NCI-H2171 treated with DMSO at 0.1 percent for 48 hours (cell line): ENCODE measurements at places on chromosomes 3 and 15.

DNA sequence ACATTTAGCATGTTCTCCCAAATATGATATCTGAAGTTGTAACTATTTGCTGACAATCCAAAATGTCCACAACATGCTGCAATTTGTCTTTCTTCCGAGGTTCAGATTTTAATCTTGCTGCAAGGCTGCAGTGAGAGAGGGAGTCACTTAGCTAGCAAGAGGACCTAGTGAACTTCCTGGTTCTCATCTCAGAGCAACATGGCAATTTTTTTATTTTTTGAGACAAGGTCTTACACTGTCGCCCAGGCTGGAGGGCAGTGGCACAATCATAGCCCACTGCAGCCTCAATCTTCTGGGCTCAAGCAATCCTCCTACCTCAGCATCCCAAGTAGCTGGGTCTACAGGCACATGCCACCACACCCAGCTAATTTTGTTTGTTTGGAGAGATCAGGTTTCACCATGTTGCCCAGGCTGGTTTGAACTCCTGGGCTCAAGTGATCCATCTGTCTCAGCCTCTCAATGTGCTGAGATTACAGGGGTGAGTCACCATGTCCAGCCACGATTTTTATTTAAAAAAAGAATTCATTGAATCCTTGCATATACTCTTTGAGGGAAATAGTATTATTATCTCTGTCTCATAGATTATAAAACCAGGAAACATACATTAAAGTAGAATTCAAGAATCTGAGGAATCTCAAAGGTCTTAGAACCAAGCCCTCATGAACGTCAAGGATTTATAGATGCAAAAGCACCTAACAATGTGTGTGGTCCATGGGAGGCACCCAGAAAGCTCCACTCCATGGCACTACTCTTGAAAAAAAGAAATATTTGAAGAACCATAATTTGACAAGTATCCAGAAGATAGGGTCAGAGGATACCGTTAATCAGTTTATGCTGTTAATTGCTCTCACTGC is 9.1 kb downstream of the HDC start:
- peak; percentile 75 for DNase-seq

- DNase-seq, result no peak
These were observed 263.9 kb upstream of the LYSMD4 start for GRCh38 chr15:99997112-99997651.

DNA sequence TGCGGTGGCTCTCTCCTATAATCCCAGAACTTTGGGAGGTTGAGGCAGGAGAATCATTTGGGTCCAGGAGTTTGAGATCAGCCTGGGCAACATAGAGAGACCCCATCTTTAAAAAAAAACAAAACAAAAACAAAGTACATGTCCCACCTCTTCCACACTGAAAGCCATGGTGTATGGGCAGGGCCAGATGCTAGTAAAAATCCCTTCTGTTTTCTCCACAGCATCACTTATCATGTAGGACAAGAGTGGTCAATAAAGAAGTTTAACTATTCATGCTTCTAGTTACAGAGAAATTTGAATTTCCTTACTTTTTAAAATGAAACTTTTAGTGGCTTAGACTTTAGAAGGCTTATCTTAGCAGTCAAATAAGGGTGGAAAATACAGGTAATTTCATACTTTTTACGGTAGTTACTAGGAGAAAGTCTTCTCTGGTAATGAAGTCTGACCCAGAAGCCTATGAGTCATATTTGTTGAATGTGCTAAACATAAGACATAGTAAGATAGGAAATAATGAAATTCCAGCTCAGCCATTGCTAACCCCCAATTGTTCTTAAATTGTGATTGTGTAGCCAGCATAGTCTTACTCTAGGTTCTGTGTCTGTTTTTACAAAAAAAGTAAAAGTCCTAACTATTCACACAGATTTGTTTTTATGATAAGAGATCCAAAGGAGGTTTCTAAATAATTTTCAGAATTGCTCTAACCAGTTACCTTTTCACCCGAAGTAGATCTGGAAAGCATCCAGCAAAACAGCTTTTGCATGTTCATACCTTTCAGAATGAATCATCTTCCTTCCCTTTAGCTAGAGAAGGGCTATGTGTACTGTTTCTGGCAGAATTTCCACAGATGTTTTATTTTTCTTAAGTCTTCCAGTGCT is 16.4 kb upstream of the ZNF609 start:
- DNase-seq, result peak; percentile 25

DNA sequence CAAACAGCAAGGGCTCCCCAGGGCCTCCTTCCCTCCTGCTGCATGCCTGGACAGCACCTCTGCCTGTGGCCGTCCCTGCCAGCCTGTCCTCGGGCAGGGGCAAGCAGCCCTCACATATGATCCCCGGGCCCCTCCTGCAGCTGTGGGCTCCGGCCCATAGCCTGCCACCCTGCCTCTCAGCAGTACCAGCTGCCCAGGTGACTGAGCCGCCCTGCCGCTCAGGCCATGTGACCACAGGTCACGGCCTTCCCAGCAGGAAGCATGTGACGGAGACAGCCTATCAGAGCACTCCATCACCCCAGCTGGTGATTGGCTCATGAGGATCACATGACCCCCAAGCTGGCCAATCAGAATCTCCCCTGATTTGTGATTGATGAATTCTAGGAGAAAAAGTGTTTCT is 23.9 kb downstream of the ALDH1L1 start:
- DNase-seq, result peak; percentile 69

- DNase-seq, result no peak
These were observed 117.8 kb downstream of the RPLP1 start for GRCh38 chr15:69570454-69570853.

DNA sequence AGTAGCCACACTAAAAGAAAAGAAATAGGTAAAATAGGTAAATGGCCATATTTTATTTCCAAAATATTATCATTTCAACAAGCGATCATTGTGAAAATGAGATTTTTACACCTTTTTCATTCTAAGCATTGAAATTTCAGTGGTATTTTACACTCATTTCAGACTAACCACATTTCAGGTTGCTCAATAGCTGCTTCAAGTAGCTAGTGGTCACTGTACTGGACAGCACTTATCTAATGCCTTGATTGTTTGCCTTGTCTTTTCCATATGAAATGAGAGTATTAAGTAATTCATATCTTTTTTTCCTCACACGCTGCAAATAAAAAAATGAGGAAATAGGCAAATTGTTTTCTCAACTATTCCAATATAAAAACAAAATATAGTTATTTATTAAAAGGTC is 332.8 kb downstream of the NLGN1 start:
- DNase-seq, result no peak

- peak; percentile 90 for DNase-seq
These were observed 329.8 kb downstream of the THSD4 start for GRCh38 chr15:71444866-71445590.

- DNase-seq, result no peak
These were observed 19.6 kb downstream of the LINGO1 start for GRCh38 chr15:77612958-77613601.

DNA sequence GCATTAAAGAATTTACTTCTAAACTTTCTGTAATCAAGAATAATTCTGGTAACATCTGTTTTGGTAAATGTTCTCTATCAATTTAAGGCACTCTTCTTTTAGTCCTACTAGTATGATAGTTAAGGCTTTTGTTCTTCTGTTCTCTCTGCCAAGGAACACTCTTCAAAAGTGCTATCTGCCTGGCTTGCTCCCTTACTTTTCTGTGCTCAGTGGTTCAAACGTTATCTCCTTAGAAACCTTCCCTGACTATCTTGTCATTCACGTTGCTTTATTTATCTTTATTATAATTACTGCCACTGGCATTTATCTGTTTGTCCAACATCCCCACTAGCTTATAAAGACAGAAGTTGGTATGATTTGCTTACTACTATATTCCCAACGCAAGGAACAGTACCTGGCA is 59.2 kb downstream of the RFX7 start:
- no peak for DNase-seq

GRCh38 chr3:2603692-2604289 is 505.1 kb downstream of the CNTN4 start:
- no peak for DNase-seq

DNA sequence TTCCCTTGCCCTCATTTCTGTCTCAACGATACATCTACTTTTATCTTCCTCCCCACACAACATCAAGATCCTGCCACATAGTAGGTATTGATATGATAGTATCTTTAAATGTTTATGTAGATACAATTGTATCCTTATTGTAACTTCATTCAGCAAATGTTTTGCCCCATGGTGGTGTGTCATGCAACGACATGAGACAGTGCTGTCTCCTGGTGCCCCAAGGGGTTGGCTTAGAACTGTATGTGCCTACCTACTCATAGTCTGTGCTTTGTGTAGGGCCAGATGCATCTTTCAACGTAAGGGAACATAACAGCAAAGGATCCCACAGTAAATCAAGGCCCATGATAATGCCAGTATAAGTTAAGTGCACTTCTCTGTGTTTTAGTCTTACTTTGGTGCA is 2.8 kb upstream of the CD47 start:
- DNase-seq, result no peak

DNA sequence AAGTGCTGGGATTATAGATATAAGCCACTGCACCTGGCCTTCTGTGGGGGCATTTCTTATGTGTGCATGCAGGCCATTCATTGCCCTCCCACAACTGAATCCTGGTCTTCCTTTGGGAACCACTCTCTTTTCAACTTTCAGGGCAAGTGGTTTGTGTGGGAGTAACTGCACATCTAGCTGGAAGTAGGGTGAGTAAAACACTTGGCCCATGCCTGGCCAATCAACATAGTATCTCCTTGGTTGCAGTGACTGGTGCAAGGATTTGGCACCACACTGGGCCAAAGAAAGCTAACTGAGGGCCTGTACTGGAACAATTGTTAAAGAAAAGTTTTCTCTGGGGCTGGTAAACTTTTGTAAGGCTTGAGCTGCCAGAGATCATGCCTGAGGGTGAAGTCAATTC is 189.2 kb upstream of the FEZF2 start:
- no peak for DNase-seq

- no peak for DNase-seq
These were observed 65.5 kb upstream of the ROPN1 start for GRCh38 chr3:124057420-124057819.

GRCh38 chr3:49813497-49814174 is at the start of gene UBA7:
Gene UBA7, minus strand, starts transcription at chr3:49813953. Its CDS starts 166 bp downstream, at chr3:49813787.
- no peak for DNase-seq

- DNase-seq, result peak; percentile 12
These were observed 9.3 kb downstream of the GALNT15 start for GRCh38 chr3:16183601-16184270.

- no peak for DNase-seq
These were observed 123.9 kb downstream of the GALK2 start for GRCh38 chr15:49293941-49294340.

GRCh38 chr3:65978116-65978515 is 60.6 kb downstream of the MAGI1 start:
- DNase-seq, result no peak

DNA sequence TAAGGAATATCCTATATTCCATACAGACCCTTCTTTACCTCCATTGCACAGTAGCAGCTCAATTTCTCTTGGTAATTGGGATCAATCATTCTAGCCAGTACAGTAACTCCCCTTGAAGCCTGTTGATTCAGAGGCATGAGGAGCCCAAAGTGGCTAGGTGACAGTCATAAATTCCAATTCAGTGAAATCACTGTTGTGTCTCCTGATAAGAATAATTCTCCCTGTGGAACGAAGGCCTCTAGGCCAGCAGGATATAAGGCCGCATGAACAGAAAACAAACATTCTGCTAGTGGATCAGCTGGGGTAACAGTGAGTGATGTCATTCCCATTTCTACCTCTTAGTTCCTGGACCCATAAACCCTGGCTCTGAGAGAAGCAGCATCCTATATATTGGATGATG is 696.3 kb downstream of the NR2F2 start:
- DNase-seq, result no peak

DNA sequence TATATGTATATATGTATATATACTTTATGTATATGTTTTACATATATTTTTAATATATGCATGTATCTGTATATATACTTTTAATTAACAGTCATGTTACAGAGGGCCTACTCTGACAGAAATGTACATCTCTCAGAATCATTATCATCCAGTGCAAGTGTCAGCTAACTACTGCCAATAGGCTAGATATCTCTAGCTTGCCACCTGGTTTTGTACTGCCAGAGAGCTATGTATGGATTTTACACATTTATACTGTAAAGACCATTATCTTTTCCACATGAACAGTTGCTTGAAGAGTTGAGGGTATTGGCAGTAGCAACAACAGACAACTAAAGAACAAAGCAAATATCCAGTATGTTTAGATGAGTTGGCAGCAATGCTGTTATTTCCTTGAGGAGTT is 99.7 kb upstream of the VGLL3 start:
- no peak for DNase-seq

GRCh38 chr3:160685144-160685766 is 8.3 kb downstream of the ARL14 start:
- no peak for DNase-seq

- DNase-seq, result no peak
These were observed 4.7 kb downstream of the RRP9 start for GRCh38 chr3:51937014-51937413.

DNA sequence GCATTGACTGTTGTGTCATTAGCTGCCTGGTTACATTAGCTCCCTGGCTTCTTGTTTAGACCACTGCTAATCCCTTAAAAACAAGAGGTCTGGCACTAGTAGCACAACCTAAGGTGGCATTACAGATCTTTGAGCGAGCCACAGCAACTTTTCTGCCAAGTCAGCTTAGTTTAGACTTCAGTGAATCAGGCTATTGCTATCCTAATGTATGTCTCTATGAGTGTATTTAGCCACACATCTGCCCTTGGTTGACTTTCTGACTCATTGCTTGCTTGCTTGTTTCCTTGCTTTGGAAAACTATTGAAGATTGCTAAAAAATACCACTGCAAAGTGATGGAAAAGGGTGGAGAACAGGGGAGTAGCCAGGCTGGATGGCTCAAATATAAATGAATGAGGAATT is 50.2 kb downstream of the CHP1 start:
- DNase-seq, result no peak

DNA sequence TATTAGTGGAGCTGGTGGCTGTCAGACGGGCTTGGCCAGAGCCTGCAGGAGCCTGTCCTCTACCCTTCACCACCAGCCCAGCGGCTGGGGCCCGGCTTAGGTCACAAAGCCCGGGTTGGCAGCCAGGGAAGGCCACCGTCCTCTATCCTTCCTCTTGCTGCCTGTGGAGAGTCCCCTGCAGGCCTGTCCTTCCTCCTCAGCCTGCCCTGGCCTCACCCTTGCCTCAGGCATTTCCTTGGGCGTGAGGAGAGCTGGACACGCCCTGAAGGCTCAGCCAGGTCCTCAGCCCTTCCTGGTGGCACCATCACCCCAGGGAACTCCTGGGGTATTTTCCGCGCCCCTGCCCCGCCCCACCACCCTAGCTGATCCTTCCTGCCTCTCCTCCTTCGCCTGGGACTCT is 7.7 kb downstream of the CHAC1 start:
- no peak for DNase-seq

- DNase-seq, result no peak
These were observed 33.8 kb downstream of the AMOTL2 start for GRCh38 chr3:134340362-134340981.
